ENCODE measurements at places on chromosomes 2 and 18.

DNA sequence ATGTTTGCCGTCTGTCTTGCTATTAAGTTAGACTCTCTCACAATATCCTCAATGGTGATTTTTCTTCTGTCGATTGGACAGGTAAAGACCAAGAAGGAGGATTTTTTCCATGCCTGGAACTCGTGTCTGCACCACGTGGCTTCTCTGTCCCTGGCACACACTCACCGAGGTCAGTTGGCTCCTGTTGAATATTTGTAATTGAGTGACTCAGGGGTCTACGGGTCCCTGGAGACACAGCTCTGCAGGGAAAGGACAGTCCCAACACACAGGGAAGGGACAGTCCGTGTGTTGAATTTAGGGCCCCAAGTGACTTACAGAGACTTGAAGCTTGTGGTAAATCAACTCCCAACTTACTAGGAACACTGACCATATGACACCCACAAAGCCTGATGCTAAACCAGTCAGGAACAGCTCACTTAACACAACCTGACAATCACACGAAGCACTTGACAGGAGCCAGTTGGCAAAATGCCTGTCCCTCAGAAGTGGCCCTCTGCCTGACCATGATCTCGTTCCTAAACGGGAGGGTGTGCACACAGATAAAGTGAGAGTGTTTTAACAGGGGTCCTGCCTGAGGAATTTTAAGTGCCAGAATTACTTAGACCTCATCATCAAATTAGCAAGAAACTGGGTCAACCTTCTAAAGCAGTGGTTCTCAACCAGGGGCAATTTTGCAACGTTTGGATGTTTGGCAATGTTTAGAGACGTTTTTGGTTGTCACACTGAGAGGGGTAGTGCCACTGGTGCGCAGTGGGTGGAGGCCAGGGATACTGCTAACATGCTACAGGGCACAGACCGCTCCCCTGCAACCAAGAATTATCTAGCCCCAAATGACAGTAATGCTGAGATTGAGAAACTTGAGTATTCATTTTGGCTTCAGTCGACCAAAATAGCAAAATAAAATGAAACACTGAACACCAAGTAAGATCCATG lies 88.9 kb upstream of the BCL2L11 start:
- DNase-seq: no peak

- no peak for DNase-seq
Observed at GRCh38 chr2:189350540-189351209, 90.6 kb upstream of the WDR75 start.

DNA sequence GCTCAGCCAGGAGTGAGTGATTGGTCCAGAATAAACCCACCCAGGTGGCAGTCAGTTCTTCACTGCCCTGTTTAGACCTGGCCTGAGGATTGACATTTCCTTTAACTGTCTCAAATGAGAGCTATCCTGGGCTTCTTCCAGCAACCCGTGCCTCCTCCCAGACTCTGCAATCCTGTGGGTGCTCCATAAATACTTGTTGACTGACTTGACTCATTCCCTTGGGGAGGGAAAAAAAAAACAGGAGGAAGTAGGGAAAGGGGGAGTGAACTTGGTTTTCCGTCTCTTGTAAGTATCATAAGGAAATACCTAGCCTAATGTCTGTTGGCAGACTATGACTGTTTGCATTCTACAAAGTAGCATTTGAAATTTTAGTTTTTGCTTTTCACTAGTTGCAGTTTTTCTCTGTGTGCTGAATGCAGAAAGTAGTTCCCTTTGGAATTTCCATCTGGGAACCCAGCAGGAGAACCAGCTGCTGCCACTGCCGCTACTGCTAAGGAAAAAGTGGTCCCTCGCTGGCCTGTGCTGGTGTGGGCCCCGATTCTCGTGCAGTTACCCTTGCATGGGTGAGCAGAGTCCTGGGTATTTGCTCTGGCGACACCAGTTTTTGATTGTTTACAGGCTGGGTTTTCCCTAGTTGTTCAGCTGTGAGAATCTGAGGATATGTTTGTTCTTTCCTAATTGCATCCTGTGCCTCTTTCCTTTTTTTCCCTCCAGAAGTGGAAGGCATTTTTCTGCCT lies 78.8 kb downstream of the TGOLN2 start:
- DNase-seq: no peak

DNA sequence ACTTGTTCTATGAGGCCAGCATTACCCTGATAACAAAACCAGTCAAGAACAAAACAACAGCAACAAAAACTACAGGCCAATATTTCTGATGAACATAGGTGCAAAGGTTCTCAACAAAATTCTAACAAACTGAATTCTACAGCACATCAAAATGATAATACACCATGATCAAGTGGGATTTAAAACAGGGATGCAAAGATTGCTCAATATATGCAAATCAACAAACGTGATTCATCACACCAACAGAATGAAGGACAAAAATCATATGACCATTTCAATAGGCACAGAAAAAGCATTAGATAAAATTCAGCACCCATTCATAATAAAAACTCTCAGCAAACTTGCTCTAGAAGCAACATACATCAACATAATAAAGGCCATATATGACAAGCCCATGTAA lies 173.6 kb downstream of the CAMKMT start:
- DNase-seq: no peak

- DNase-seq: no peak
Observed at GRCh38 chr2:234930397-234930796, 21.4 kb upstream of the SH3BP4 start.

- DNase-seq: no peak
Observed at GRCh38 chr2:16170675-16171424, 230.5 kb downstream of the MYCN start.

DNA sequence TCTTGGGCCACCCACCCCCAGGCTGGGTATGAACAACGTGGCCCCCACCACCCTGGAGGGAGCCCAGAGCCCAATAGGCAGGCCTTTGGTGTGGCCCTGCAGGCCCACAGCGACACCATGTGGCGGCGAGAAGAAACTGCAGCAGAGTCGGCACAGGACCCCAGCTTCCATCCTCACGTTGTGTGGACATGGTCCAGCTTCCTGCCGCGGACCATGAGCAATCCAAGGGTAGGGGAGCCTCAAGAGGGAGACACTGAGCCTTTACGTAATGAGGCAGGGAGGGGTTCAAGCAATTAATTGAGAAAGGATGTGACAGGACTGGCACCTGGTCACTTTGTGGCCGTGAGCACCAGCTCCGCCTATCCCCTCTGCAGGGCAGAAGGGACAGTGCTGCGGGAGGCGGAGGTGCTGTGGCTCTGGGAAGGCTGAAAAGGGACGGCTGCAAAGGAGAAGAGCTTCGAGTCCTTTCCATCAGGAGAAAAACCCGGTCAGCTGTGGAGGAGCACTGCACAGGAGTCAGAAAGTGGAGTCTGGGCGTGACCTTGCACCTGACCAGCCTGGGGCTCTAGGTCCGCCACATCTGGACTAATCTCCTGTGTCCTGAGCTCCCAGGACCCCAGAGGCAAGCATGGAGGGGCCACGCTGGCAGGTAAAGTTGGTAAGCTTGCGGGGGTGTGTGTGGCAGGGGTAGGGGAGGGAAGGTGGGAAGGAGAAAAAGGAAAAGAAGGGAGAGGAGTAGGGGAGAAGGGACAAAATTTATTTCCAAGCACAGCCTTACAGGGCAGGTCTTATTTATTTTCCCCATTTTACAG lies 44.9 kb downstream of the TMEM37 start:
- no peak for DNase-seq

GRCh38 chr2:75528221-75528977 lies 32.3 kb downstream of the EVA1A start:
- no peak for DNase-seq

DNA sequence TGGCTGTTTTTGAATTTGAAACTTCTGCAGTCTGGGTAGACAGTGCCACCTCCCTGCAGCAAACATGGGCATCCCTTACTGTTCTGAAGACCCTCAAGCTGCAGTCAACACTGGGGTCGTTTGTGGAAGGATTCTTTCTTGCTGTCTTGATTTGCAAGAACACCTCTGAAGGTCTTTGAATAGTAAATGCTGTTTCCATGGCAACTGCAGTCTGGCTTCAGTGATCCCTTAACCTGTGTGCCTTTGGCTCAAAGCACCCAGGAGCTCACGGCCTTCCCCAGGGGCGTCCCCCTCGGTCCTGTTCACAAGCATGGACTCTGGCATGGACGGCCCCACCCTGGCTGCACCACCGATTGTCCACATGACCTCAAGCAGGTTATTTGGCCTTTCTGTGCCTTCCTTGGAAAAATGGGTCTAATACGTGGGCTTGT lies 38.3 kb downstream of the LRRFIP1 start:
- DNase-seq: no peak

DNA sequence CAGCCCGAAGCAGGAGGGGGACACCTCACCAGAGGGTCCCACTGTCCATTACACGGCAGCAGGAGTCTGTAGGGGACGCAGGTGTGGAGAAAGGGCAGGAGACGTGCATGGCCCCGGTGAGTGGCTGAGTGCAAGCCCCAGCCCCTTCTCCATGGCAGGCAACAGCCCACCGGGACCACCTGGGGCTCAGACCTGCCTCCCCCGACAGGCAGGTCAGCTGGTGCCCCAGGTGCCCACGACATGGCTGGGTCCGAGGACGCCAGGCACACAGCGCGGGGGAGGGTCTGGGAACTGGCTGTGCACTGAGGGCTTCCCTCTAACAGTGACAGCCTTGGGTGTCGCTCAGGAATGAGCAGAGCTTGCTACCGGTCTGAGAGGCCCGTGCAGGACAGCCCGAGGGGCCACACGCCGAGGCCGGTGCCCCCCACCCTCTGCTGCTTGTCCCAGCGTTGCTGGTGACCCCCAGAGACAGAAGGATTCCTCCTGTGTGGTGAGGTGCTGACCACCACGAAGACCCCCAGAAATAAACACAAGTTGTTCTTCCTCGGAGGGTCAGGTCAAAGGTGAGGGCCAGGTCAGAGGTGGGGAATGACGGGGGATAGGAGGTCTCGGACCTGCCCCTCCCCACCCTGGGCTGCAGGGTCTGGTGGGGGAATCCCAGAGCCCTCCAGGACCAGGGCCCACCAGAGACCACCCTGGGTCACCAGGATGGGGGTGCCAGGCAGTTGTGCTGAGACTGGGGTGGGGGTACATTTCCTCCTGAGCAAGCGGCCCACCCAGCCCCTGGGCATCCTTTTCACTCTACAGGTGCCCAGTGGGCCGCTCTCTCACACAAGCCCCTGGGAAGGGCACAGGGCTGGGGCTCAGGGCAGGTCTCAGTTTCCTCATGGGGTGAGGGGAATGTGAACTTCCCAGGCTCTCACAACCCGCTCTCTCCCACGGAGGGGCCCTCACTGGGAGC lies 50.6 kb downstream of the SLC66A2 start:
- no peak for DNase-seq

GRCh38 chr2:158600155-158600802 lies 143.5 kb downstream of the PKP4 start:
- DNase-seq: no peak

DNA sequence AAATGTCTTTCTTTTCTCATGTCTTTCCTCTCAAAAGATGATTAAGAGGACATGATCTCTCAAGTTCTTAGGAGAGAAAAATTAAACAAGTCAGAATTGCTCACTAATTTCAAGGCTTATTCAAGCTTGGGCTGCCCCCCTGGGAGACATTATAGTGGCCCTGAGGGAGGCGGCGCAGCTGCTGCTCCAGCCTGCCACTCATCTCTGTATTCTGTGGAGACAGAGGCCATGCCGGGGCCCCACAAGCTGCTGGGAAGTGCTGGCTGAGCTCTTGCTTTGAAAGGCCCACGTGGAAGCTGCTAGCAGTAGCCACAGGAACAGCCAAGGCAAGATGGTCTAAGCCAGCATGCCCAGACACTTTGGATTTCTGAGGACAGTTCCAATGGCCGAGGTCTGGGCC lies 267.4 kb downstream of the LNPK start:
- DNase-seq: no peak

DNA sequence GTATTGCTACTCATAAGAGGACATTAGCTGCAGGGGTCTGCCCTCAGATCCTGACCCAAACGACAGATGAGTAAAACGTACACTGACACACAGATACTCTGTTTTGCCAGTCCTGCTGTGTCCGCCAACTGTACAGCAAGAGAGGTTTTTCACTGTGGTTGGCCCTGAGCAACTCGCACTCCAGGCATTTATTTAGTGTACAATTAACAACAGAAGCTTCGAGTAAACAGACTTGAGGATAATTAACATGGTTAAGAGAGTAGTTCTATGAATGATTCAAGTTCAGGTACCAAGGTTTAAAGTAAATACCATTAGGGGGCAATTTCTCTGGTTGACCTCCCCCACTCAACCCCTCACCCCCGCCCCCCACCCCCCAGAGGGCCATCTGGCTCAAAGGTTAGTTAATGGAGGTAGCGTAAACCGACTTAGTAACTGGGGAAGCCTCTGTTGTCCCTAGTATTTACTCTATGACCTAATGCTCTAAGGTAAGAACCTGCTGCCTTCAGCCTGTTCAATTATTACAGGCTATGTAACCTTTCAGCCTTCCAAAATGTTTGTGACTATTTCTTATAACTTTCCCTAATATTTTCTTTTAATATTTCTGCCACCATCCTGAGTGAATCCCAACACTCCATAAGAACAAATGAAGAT lies 103.9 kb upstream of the XIRP2 start:
- DNase-seq: no peak

GRCh38 chr2:28647682-28648081 lies 103.9 kb upstream of the PPP1CB start:
- DNase-seq: no peak

GRCh38 chr18:44729631-44730101 lies 49.0 kb downstream of the SETBP1 start:
- DNase-seq: peak; percentile 26

DNA sequence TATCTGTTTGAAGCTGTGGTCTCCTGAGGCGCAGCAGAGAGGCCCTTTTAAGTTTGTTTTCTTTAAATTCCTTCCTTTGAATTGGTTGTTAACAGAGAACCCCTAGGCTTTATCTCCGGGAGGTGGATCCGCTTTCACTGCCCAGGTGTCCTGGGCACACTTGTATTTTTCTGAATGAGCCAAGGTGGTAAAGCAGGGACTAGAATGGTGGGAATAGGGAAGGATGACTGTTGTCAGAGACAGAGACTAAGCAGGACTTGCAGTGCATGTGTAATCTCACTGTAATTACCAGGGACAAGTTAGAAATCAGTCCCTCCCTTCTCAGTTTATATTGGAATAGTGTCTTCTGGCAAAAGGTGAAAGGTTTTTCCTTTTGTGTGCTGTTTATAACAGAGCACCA lies 72.8 kb downstream of the PHLPP1 start:
- no peak for DNase-seq

- DNase-seq: no peak
Observed at GRCh38 chr2:86309966-86310365, 27.5 kb downstream of the REEP1 start.

DNA sequence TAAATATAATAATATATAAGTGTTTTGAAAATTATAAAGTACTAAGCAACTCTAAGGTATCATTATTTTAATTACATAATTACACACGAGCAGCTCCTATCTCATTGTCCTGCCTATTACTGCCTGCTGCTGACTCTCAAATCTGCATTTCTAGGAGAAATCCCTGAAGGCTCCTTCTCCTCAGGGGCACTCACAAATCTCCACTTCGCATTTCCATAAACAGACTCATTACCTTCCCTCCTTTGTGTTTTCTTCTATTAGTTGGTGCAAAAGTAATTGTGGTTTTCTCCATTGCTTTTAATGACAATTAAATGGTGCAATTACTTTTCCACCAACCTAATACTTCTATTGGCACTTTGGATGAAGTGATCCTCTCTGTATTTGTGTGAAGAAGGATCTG lies 135.0 kb upstream of the HNMT start:
- no peak for DNase-seq

GRCh38 chr2:170745305-170745704 lies 24.9 kb upstream of the ERICH2 start:
- no peak for DNase-seq

All from stimulated activated CD8-positive, alpha-beta memory T cell treated with anti-CD3 and anti-CD28 coated beads, Interleukin-15, amount 100 ng/mL, for 4 hours (primary cell).